HCEC 1CT (cell line): ENCODE measurements at places on chromosomes 16 and 17.

GRCh38 chr16:16122264-16122663 lies 101.0 kb downstream of the ABCC6 start:
- DNase-seq = no peak

DNA sequence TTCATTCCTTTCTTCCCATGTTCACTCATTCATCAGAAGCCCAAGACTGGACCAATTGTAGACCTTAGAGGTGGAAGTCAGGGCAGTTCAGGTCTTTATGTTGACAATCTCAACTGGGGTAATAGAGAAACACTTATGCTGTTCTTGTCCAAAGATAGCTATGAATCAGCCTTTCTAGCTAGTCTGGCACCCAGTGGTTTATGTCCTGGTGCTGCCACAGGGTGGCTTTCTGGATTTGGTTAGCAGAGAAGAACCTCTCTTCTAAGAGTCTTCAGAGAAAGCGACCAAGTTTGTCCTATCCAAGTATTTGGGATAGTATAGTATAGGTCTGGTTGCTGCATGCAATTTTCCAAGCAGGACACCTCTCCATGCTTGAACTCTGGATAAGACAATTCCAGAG lies 83.3 kb downstream of the NOG start:
- DNase-seq = peak; percentile 27

- no peak for DNase-seq
These were observed 586.1 kb upstream of the PSMD7 start for GRCh38 chr16:73710526-73710925.

DNA sequence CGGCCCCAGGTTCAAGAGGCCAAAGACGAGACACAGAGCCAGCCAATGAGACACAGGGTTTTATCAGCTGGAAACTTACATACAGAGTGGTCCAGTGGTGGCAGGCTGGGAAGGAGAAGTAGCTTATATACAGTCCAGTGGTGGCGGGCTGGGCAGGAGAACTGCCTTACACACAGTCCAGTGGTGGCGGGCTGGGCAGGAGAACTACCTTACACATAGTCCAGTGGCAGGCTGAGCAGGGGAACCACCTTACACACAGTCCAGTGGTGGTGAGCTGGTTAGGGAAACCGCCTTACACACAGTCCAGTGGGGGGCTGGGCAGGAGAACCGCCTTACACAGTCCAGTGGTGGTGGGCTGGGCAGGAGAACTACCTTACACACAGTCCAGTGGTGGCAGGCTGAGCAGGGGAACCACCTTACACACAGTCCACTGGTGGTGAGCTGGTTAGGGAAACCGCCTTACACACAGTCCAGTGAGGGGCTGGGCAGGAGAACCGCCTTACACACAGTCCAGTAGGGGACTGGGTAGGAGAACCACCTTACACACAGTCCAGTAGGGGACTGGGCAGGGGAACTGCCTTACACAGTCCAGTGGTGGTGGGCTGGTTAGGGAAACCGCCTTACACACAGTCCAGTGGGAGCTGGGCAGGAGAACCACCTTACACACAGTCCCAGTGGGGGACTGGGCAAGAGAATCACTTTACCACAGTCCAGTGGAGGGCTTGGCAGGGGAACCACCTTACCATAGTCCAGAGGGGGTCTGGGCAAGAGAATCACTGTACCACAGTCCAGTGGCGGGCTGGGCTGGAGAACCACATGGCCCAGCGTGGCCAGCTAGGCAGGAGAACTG lies 90.9 kb downstream of the GAS7 start:
- DNase-seq = no peak

- peak; percentile 64 for DNase-seq
These were observed 5.2 kb downstream of the USP7 start for GRCh38 chr16:8958344-8959167.

- no peak for DNase-seq
These were observed 18.1 kb downstream of the ENDOV start for GRCh38 chr17:80432961-80433550.

GRCh38 chr16:68776821-68777485 lies 39.9 kb downstream of the CDH1 start:
- DNase-seq = no peak

DNA sequence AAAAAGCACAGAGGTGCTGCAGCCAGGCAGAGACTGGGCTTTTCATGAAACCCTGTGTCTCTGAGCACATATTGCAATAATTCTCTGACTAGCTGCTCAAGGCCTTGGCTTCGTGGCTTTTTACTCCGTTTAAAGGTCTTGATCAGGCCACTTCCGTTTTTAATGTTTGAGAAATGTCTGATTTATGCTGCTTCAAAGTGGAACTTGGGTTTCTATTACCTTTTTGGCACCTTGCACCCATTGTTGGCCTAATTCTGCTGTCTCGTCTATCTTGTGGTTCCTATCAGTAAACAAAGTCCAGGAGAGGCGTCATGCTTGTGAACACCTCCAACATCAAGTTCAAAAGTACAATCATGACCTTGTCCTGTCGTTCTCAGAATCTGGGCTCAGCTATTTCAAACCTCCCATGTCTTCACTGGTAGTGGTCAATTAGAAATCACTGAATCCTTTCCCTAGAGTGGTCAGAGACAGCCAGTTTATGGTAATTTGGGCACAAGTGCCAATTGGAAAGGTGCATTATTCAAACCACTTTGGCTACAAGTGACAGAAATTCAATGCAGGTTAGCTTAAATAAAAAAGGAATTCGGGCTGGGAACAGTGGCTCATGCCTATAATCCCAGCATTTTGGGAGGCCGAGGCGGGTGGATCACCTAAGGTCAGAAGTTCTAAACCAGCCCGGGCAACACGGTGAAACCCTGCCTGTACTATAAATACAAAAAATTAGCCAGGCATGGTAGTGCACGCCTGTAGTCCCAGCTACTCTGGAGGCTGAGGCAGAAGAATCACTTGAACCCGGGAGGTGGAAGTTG lies 33.3 kb upstream of the METTL9 start:
- no peak for DNase-seq

DNA sequence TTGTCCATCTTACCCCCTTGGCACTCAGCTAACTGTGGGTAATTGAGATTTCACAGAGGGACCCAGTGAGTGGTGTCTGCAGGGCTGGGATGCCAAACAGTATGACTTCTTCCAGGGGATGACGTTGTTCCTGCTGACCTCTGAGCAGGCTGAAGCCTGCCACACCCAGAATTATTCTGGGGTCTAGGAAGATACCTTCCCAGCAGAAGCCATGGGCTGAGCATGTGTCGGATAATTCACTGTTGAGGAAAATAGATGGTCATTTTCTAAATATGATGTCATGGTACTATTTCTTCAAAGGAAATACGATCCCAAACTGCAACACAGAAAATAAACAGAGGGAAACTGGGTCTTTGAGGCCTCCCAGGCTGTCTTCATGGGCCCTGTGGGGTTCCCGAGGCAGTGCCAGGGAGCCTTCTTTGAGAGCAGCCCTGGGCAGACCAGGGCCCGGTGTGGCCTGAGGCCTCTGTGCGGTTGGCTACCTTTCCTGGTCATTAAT lies 17.4 kb downstream of the WNT9B start:
- DNase-seq = no peak

DNA sequence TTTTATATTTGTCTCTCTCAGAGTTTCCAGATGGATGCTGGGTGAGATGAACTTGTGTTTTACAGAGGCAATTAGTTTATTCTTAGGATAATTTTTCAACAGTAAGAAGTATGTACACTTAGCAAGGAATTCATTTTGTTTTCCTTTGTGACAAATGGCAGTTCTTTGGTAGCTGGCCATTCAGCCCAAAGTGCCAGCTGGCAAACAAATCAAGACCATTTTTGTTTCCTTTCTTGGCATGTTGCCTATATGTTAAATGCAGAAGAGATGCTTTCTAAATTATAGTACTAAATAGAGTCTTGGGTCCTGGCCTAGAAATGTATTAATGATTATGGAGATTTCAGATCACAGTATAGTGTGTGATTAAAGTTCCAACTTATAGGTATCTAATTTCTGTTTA lies 337.1 kb downstream of the CNTNAP4 start:
- no peak for DNase-seq

- peak; percentile 76 for DNase-seq
These were observed 31.5 kb downstream of the USP43 start for GRCh38 chr17:9676820-9677310.

DNA sequence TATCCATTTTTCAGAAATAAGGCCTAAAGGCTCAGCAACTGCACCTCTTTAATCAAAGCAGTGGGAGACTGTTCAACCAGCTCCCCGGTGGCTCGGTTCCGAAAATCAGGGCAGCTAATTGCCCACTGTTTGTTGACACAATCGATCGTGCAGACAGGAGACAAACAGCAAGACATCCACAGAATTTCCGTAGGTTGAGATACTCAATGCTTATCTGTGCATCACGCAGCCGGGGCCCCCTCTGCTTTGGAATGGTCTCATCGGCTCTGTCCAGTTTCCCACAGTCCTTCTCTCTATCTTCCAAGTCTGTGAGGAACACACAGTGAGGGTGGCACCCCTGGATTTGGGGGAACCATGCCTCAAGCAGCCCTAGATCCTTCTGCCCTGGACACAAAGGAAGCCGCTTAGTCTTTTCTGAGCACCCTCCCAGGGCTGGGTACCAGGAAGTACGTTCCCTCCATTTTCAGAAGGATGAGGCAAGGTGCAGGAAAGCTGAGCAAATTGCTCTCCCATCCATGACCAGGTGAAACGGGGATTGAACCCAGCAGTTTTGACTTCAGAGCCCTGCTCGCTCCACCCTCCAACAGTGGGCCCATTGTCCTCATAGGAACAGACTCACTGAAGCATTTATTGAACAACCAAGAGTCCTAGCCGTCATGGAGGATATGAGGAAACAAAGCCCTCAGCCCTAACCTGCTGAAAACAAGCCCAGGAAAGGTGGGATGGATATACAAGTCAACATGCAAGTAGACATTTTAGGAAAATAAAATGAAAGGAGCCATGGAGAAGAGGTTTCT lies 70.7 kb downstream of the C16orf95 start:
- DNase-seq = no peak

DNA sequence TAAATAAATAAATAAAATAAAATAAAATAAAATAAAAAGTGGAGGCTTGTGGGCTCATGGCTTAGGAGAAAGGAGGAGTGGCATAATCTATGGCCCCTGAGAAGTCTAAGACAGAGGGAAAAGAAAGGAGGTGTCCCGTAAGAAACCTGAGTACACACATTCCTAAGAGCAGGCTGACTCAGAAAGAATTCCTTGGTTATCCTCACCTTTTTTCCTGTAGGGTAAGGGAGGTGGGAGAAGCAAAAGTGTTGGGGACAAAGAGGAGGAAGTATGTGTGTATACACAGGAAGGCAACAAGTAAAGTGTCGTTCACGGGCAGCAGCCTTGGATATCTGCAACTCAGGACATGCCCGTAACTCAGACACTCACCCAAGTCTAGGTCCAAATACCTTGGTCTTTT lies 29.3 kb downstream of the MARF1 start:
- DNase-seq = no peak

- no peak for DNase-seq
These were observed 31.6 kb upstream of the HS3ST2 start for GRCh38 chr16:22782314-22782713.

- DNase-seq = no peak
These were observed 202.4 kb downstream of the SEC14L1 start for GRCh38 chr17:77343031-77343800.

DNA sequence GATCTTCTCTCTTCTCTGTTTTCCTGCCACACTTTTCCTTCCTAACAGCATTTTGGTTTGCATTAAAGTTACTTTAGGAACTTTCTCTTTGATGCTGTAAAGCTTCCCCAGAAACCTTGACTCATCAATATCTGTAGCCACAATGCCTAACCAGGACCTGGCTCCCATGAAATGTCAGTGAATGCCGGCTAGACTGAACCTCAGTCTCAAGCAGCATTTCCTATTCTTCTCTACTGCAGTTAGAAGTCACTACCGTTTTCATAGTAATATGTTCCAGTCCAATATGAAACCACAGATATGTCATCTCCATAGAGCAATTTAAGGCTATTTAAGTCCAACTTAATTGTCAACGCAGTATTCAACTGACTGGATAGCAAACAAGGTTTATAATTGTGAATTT lies 28.9 kb downstream of the ITFG1 start:
- DNase-seq = no peak

DNA sequence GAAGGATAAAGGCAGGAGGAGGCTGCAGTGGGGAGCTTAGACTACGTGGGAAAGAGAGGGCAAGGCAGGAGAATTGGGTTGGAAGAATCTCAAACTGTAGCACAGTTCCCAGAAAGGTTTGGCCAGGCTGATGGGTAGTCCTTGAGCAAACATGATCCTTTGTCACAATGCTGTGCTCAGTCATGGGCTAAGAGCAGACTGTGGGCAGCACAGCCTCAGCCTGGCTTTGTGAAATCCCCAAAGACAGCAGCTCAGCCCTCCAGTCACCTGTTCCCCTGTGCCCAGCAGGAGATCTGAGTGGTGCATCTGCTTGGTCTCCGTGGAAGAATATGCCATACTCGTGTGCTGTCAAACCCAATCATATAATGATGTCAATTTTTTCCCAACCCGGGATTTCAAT lies 10.6 kb upstream of the ENGASE start:
- no peak for DNase-seq

DNA sequence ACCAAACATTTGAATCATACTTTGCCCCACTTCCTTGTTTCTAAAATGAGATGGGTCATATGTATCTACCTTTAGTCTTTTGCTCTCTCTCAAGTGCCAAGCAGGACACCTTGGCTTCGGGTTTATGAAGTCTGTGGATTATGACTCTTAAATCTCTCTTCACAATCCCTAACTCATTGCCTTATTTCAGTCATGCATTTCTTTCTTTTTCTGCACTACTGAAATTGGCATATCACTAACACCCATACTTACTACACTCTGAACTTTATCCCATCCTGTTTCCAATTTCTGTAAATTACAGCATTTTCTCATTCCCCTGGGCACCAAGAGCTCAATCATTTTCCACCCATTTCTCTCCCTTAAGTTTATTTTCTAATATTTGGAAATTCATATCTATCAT lies 42.0 kb downstream of the ABCA9 start:
- no peak for DNase-seq

DNA sequence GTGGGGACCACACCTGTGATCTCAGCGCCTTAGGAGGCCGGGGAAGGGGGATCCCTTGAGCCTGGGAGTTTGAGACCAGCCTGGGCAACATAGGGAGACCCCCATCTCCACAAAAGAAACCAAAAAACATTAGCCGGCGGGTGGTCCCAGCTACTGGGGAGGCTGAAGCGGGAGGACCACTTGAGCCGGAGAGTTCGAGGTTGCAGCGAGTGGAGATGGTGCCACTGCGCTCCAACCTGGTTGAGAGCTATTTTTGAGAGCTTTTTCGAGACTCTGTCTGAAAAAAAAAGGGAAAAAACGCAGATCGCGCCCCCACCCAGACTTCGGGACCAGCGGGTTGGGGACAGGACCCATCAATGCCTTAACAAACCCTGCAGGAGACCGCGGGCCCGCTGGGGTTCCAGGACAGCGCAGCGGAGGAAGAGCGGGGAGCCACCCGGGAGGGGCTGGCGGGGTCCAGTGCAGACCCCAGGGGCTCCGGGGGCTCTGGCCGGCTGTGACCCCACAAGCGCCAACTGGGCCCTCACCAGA lies 762 bp upstream of the BAIAP3 start:
- DNase-seq = no peak

DNA sequence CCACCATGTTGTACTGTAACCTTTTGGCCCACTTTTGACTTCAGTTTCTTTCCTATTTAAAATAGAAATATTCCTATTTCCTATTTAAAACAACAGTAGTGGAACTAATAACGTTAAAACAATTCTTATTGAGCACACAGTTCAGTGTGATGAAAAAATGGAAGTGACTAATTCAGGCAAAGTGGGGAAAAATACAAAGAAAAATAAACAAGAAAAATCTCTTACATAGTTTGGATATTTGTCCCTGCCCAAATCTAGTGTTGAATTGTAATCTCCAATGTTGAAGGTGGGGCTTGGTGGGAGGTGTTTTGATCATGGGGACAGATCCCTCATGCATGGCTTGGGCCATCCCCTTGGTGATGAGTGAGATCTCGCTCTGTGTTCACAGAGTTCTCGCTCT lies 198.1 kb upstream of the CPHXL start:
- no peak for DNase-seq
